Right ventricle myocardium superior (tissue), 1 donor: ENCODE measurements at places on chromosomes 2 and 18.

- DNase-seq = no peak
These were observed 190.0 kb downstream of the ASB1 start for GRCh38 chr2:238616681-238617080.

GRCh38 chr2:12278217-12278750 is 438.5 kb upstream of the TRIB2 start:
- DNase-seq = no peak

DNA sequence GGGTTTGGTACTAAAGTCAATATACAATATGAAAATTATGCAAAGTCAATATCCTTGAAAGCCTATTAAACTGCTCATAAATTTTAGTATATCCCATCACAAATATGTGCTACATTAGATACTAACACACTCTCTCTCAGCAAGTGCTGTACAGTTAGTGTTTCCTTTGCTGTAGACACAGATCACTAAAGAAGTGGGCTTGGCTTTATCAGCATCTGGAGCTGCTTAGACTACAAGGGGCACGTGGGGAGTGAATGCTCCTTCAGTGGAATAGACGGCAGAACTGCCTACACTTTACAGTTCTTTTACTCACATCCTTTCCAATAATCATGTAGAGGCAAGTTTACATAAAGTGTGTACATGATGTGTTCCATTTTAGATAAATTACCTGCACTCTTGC is 26.0 kb upstream of the EFEMP1 start:
- no peak for DNase-seq

GRCh38 chr18:8051453-8051852 is 484.3 kb downstream of the PTPRM start:
- DNase-seq = no peak

DNA sequence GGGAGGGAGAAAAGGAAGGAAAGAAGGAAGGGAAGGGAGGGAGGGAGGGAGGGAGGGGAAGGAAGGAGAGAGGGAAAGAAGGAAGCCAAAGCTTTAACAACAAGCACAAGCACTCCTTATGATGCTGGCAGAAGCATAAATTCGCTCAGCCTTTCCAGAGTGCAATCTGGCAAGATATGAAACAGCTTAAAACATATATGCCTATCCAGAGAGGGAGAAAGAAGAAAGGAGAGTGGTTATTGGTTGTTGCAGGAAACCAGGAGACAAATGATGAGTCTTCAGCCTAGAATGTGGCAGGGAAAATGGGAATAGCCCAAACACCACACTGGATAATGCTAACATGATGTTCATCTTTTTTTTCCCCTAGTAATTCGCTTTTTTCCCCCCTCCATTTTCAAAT is 64.0 kb downstream of the STPG4 start:
- DNase-seq = no peak

DNA sequence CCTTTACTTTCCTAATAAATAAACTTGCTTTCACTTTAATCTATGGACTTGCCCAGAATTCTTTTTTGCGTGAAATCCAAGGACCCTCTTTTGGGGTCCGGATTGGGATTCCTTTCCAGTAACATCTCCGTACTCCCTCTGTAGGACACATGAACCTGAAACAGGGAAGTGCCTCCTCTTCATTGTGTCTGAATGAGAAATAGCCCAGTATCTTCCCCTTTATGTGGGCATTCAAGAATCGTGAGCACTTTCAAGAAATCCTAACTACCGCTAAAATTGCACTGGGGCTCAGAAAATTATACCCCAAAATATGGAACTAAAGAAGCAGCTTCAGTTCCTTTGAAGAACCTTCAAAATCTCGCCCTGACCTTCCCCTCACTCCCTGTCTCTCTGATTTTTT is 7.8 kb upstream of the POMC start:
- DNase-seq = no peak

GRCh38 chr2:2926009-2926857 is 451.4 kb downstream of the EIPR1 start:
- no peak for DNase-seq

DNA sequence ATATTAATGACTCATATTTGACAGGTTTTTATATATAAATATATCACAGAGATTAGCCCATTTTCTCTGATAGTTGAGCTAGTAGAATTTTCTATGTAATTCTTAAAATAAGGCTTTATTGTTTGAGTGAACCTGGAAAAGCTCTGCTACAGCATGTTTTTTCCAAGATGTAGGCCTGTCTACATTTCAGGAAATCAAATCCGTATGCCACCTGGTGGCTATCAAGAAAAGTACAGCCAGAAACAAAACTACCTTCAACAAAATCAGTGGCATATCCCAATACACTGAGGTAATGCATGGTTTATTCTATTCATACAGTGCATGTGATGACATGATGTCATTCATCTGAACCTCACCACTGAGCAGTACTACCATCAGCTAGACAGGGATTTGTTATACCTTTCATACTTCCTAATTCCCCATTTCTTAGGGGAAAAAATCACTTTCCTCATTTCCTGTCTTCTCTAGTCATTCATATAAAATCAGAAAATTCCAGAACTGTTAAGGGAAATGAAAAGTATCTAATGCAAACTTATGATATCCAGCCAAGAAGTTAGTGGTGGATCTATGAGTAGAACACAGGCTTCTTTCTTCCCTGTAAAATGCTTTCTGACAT is 310.4 kb upstream of the SYT4 start:
- no peak for DNase-seq

- DNase-seq = no peak
These were observed 30.9 kb upstream of the EGR4 start for GRCh38 chr2:73324126-73324725.
